ENCODE measurements at places on chromosomes 5 and 9.
A peak's percentile ranks its signal among the peaks of the same experiment; 100 is the strongest.

DNA sequence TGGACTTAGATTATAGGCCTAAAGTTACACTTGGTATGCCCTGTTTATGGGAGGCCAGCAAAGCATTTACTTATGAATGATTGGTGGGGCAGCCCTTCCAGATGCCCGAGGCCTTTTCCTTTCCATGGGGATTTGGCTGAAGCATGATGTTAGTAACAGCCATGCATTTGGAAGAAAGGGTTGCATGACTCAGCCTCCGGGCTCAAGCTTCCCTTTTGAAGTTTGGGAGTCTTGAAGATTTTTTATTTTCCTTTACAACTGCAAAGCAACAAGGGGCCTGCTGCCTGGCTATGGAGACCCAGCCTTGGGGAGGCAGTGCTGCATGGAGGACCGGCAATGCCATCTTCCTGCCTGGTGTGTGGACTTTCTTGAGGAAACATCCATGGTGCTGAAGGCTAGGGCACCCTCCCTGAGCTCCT, 244.7 kb downstream of the ICE1 start:
- DNase-seq: no peak

DNA sequence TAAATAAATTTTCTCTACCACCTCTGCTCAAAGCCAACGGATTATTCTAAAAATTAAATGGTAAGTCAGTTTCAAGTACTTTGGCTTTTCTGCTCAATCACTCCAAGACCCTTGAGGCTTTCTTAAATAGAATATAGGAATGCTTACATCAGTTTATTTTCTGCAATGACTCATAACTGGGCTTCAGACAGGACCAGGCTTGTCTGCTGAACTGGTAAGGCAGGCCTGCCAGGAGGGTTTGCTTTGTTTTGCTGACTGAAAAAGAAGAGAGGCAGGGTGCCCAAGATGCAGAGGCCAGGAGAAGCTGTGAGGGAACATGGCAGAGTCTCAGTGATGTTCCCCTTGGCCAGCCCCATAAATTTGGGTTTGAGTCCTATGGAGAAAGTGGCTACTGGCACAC, 60.3 kb upstream of the EPB41L4A start:
- no peak for DNase-seq

GRCh38 chr5:159581502-159582249, 251.4 kb upstream of the IL12B start:
- DNase-seq: no peak

DNA sequence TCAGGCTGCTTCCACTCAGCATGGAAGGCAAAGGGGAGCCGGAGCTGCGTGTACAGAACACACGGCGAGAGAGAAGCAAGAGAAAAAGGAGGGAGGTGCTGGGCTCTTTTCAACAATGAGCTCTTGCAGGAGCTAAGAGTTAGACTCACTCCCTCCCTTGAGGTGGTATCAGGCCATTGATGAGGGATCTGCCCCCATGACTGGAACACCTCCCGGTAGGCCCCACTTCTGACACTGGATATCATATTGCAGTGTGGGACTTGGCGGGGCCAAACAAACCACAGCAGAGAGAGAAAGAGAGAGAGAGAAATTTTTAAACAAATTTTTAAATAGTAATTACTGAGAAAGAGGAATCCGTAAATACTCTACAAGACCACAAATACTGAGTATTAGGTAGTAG, 182.2 kb downstream of the TRIO start:
- no peak for DNase-seq

DNA sequence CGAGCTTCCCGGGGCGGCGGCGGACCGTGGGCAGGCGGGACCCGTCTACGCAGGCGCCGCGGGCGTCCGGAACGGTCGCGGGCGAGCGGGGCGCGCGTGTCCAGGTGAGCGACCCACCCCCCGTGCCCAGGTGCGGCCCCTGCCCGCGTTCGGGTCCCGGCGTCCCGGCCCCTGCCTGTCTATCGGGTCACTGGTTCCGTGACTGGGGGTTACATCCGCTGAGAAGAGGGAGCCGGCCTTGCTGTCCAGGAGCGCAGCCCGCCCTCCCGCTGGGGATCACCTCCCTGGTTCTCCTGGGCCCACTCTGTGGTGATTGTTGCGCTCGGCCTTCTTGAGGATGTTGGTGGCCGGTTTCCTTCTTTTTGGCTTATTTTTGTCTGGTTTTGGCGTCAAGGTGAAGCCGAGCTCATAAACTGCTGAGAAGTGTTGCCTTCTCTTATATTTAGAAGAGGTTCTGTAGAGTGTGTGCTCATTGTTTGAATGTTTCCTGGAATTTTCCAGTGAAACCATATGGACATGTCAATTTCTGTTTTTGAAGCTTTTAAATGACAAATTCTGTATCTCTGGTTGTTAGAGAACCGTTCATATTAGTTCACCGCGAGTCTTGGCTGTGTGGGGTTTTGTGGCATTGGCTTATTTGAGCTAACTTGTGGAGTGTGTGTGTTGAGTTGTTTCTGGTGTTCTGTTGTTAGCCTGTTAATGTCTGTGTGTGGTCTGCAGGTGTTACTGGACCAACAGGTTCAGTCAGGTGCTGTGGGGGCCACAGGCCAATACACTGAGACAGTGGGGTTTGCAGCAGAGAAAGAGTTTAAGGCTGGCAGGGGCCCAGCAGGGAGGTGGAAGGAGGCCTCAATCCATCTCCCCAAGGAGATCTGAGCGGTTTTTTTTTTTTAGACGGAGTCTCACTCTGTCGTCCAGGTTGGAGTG, 621 bp downstream of the CEP72 start:
- no peak for DNase-seq

- DNase-seq: no peak
These were observed 179.9 kb upstream of the SEMA6A start for GRCh38 chr5:116754556-116754955.

DNA sequence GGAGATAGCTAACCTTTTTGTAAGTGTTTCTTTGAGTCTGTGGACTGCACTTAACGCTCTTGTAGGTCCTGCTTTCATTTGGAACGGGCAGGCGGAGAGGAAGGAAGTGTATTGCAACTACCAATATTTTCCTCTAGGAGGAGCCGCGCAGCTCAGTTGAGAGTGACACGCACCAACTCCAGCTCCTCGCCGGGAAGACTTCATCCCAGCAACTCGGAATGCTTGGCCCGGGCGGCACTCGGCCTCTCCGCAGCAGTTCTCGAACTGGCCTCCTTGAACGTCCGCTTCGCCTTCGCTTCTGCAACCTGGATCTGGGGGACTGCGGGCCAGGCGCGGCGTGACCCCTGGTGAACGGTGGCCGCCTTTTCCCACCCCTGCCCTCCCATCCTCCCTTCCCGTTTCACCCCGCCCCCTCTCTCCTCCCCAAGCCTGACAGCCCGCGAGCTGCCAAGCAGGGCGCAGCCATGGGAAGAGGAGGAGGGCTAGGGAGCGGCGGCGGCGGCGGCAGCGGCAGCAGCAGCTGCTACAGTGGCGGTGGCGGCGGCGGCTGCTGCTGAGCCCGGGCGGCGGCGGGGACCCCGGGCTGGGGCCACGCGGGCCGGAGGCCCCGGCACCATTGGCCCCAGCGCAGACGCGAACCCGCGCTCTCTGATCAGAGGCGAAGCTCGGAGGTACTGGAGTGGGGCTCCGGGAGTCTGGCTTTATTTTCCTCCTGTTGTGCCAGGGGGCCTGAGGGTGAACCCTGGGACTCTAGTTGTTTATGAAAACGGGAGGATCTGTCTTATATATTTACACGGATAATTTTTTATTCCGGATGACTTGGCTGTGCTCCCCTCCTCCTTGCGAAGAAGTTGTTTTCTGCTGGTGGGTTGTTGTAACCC, at the start of gene GHR:
TSS of gene GHR (plus strand) at position 155 of the 881 bp plus-strand sequence. CDS start 142,436 bp downstream, outside the sequence.
- DNase-seq: peak; percentile 11

DNA sequence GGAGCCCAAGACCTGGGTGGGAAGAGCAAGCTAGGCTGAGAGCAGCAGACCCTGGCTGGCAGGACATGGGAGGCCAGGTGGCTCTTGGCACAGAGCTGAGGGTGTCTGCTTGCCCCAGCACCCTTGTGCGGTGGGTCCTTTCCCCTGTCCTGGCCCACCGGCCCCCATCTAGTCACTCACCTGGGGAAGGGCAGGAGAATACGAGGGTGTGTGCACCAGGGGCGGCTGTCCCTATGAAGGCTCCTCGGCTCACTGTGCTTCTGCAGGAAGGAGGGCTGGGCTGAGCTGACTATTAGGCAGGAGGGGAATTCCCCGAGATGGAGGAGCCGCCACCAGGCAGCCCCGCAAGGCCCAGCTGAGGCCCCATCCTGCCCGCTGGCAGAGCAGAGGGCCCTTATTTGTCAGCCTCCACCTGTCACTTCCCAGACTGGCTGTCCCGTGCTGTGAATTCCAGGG, 6.1 kb upstream of the TNIP1 start:
- peak; percentile 78 for DNase-seq

DNA sequence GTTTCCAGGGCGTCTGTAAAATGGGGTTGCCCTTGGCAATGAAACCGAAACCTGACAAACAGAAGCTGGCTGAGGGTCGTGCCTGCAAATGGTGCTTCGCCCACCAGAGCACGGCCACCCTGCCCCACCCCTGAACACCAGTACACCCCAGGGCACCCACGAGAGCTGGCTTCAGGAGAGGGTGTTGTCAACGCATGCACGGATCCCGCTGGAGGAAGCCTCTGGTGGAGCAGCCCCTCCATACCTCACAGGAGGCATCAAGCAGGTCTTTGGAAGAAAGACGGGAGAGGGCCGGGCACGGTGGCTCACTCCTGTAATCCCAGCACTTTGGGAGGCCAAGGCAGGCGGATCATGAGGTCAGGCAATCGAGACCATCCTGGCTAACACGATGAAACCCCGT, 8.6 kb downstream of the SLC6A3 start:
- DNase-seq: no peak

GRCh38 chr9:12272471-12273120, 420.6 kb upstream of the TYRP1 start:
- DNase-seq: no peak

GRCh38 chr5:72486371-72486770, 20.8 kb downstream of the ZNF366 start:
- no peak for DNase-seq

GRCh38 chr9:133484671-133485437, 6.0 kb upstream of the SLC2A6 start:
- no peak for DNase-seq

DNA sequence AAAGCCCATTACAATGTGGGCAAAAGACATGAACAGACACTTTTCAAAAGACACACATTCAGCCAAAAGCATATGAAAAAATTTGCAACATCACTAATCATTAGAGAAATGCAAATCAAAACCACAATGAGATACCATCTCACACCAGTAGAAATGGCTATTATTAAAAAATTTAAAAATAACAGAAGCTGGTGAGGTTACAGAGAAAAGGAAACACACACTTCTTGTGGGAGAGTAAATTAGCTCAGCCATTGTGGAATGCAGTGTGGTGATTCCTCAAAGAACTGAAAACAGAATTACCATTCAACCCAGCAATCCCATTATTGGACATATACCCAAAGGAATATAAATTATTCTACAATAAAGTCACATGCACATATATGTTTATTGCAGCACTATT, 585.2 kb upstream of the TUSC1 start:
- DNase-seq: no peak

DNA sequence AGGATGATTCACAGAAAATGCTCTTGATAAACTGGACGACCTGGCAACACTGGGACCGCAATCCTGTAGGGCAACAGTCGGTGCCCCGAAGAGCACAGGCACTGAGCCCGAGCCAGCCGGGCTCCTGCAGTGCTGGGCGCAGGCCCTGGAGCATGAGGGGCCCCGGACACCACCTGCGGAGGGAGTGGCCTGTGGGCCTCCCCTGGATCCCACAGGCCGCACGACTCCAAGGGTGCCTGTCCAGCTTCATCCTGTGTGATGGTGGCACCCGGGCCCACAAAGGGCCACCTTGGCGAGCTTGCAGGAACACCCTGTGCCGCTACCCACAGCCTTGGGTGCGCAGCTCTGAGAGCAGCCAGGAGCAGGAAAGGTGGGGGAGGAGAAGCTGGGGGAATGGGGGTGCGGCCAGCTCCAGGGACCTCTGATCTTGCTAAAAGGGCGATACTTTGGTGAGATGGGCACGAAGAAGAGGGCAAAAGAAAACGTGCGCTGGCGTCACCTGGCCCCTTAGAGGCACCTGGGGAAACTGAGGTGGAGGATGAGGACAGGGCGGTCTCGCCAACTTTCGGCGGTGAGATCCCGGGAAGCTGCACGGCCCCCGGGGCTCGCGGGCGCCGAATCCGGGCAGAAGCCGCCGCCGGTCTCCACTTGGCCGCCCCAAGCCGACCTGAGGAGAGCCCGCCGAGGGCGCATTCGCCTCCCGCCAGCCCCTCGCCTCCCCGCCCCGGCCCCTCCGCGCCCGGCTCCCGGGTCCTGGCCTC, 722 bp downstream of the TBC1D9B start:
- DNase-seq: peak; percentile 9

DNA sequence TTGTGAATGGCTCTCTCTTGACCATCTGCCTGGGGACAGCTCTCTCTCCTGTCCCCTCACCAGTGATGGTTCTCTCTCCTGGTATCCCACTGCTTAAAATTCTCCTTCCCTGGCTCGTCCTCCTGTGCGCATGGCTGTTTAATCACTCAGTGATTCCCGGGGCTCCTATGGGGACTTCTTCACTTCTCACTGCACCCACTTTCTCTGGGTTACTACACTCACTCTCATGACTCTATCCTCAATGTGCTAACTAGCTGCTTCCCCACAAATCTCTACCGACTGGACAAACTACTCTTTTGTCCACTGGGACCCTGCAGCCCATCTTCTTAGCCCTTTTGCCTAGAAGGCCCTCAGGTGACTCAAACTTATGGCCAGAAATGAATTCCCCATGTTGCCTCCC, 89.1 kb upstream of the TBC1D2 start:
- no peak for DNase-seq

- no peak for DNase-seq
These were observed 50.3 kb downstream of the ASS1 start for GRCh38 chr9:130495067-130495466.

DNA sequence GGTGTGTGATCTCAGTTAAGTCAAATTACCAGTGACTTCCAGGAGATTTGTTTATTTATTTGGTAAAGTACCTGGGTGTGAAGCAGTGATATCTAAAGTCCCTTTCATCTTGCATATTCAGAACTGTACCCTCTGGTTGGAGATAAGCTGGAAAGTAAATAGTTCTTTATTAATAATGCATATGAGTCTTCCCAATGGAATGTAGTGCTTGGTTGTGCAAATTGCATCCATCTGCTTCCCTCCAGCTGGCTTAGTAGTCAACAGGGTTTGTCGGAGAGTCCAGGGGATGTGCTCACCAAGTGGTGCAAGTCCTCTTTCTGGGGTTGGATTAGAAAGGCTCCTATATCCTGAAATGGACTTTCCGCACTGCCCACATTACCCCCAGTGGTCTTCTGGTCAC, 42.0 kb downstream of the TRPM3 start:
- no peak for DNase-seq

- no peak for DNase-seq
These were observed 6.4 kb upstream of the GLIS3 start for GRCh38 chr9:4306066-4306776.

GRCh38 chr5:424301-425110, 18.5 kb upstream of the EXOC3 start:
- no peak for DNase-seq

GRCh38 chr9:101269591-101270283, 115.1 kb downstream of the BAAT start:
- no peak for DNase-seq
